ENCODE measurements at places on chromosomes 4 and X.
A peak's percentile ranks its signal among the peaks of the same experiment; 100 is the strongest.

GRCh38 chr4:2818351-2818939 lies 25.2 kb upstream of the ADD1 start:
- peak; percentile 67 for DNase-seq

DNA sequence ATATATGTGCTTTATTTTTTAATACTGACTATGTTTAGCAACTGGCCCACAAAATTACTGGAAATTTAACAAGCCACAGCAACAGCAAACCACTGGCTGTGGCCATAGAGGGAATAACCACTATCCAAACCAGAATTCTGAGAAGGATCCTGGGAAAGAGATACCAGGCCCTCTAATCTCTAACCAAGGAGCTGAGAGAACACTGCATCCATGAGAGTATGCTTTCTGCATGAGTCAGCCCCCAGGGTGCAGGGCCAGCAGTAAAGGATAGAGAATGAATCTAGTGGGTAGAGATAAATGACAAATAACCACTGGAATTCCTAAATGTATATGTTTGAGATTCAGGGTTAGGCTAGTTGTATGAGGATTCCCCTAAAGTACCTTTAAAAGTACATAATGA lies 221.8 kb downstream of the KIT start:
- DNase-seq, result no peak

- DNase-seq, result no peak
These were observed 180.7 kb upstream of the GK2 start for GRCh38 chr4:79588679-79589078.

GRCh38 chr4:143270256-143270838 lies 66.3 kb upstream of the GAB1 start:
- DNase-seq, result no peak

DNA sequence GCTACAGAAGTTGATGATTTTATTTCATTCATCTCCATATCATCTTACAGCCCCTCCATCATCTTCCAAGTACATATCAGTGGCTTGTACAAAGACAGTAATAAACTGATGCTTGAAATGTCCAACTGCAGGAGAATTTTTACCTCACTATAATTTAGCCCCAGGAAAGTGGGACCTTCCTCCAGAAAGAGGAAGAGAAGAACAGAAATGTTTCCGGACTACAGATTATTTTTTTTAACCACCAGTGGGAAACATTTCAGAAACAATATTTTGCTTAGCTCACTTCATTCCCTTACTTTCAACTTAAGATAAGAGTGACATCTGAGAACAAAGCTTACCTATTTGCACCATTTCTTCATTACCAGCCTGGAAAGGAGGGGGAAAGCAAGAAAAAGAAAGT lies 2.0 kb downstream of the ADAMTS3 start:
- DNase-seq, result no peak

DNA sequence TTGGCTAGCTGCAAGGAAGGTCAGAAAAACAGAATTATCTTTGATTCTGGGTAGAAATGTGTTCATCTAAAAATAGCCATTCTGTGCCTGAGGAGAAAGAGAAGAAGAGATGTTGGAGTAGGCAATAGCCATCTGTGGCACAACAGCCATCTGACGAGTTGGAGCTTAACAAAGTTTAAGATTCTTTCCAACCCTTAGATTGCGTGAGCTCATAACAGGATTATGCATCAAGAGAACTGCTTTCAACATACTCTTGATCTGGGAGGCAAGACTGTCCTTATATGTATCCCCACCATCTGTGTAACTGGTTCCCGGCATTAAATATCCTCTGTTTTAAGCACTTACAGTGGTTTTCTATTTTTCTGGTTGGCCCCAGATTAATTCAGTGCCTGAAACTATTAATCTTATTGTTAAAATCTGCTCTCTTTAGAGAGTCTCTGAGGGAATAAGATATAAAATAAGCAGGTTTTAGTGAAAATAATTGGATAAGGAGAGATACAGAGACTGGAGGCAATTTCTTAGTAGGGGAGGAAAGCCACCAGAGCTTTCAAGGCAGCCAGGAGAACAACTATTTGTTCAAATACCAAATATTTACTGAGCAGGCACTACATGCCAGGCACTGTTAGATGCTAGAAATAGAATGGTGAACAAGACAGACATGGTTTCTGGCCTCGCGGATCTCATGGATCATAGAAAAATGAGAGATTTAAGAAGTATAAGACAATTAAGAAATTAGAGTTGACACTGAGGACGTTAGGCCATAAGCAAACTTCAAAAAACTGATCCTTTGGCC lies 398.0 kb downstream of the SMARCA1 start:
- DNase-seq, result no peak

- no peak for DNase-seq
These were observed 119.1 kb downstream of the MBNL3 start for GRCh38 chrX:132369617-132370326.

DNA sequence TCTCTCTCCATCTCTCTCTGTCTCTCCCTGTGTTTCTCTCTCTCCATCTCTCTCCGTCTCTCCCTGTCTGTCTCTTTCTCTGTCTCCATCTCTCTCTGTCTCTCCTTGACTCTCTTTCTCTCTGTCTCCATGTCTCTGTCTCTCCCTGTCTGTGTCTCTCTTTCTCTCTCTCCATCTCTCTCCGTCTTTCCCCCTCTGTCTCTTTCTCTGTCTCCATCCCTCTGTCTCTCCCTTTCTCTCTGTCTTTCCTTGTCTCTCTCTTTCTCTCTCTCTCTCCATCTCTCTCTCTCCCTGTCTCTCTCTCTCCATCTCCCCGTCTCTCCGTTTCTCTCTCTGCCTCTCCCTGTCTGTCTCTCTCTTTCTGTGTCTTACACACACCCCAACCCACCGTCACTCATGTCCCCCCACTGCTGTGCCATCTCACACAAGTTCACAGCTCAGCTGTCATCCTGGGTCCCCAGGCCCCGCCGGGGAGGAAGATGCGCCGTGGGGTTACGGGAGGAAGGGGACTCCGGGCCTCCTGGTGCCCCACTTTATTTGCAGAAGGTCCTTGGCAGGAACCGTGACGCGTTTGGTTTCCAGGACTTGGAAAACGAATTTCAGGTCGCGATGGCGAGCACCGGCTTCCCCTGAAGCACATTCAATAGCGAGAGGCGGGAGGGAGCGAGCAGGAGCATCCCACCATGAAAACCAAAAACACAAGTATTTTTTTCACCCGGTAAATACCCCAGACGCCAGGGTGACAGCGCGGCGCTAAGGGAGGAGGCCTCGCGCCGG lies 1.2 kb upstream of the SHOX start:
- DNase-seq, result peak; percentile 29

- no peak for DNase-seq
These were observed 47.6 kb downstream of the SH3KBP1 start for GRCh38 chrX:19839770-19840254.

- DNase-seq, result no peak
These were observed 582.9 kb downstream of the ADGRL3 start for GRCh38 chr4:61783050-61783449.

GRCh38 chr4:183436417-183436816 lies 8.0 kb upstream of the CDKN2AIP start:
- DNase-seq, result no peak

GRCh38 chrX:17374619-17375366 lies at the start of gene NHS:
Gene NHS, plus strand, starts transcription at chrX:17375200. Its CDS starts 558 bp downstream, at chrX:17375758.
- DNase-seq, result peak; percentile 90

GRCh38 chr4:84719115-84719514 lies 136.2 kb downstream of the CDS1 start:
- no peak for DNase-seq

DNA sequence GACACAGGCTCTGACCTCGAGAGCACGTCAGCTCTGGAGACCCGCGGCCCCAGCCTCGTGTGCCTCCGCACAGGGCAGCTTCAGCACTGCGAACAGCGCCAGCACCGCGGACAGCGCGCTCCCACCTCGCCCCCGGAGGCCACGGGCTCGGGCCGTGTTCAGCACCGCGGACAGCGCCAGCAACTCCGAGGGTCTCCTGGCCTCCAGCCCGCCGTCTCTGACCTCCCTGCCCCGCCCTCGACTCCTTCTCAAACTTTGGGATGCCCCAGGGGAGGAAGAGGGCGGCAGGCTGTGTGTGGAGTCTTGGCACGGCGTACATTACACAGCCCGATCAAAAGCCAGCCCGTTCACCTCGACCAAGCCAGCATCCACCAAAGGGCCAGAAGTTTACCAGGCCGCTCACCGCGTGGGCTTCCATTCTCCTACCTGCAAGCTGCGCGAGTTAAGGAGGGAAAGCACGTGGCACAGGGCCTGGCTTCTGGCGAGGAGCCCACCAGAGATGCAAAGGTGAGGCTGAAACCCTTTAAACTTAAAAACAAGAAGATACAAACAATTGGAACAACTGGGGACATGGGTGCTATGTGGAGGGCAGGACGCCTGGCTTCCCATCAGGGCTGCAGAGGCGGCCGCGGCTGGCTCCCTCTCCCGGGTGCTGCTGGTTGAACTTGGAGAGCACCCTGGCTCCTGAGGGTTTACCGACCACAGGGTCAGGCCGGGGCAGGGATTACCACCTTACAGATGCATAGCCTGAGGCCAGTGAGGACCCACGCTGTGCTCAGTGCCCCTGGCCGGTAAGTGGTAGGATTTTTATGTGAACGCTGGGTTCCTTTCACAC lies 4.5 kb upstream of the NKX1-1 start:
- peak; percentile 93 for DNase-seq

- no peak for DNase-seq
These were observed 46.4 kb downstream of the FHL1 start for GRCh38 chrX:136193771-136194170.

DNA sequence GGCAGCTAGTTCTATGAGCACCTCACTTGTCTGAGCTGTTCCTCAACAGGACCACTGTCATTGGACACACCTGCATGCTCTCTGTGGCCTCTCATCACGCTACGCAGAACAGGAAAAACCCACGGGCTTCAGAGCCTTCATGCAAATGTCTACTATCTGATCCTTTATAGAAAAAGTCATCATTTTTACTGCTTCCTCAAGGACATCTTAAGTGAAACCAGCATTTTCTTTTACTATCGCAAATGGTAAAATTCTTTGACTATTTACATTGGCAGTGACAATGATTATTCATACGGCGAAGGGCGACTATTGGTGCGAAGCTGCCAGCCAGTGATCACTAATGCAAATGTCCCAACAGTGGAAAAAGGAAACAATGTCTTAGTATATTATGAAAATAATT lies 147.0 kb downstream of the AFAP1 start:
- DNase-seq, result no peak

DNA sequence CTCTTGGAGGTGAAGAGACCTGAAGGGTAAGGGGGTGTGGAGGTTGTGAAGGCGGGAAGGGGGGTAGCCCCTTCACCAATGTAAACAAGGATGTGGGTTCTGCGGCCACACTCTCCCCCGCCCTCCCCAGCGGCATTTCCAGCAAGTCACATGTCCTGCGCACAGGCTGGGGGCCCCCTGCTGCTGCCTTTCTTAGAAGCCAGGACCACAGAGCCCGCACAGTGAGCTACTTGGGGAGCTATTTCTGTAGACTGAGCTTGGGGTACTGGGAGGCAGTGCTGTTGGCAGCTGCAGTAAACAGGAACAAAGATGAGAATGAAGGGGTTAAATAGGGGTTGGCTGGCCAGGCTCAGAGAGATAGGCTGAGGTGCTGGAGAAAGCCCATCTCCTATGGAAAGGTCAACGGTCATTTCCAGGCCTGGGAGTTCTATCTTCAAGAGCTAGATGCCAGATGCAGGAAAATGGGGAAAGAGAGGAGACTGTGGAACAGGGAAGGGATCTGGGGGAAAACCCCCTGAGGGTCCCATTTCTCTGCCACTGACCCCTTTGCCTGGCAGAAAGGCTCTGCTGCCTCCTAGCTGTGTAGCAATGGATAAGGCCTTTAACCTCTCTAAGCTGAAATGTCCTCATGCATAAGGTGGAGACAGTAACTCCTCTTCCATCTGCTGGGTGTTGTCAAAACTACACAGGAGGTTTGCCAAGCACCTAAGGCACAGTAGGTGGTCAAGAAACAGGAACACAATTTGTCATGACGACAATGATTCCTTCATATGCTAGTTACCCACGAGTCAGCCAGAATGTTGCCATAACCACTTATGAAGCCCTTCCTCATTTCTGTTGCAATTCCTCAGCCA lies 18.5 kb upstream of the PIM2 start:
- peak; percentile 2 for DNase-seq

DNA sequence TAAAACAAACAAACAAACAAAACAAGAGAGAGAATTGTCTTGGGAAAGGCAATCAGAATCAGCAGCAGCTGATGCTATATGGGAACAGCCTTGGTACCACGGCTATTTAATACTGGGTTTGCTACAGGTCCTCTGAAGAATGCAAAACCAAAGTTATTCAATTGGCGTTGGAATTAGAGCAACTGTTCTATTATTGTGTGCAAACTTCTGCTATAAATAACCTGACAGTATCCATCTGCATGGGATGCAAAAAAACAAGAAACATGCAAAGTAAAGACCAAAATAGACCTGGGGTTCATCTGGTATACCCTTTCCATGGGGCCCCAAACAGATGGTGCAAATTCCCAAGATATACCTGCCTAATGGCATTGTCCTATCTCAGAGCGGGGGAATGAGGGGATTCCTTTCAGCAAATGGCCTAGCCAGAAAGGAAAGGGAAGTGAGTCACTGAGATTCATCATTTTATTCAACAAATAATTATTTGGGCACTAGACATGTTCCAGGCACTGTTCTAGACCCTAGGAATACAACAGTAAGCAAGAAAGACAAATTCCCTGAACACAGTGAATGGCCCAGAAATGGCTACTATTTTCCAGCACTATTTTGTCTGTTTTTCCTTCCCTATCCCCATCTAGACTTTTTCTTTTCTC lies 268.9 kb downstream of the FBXW7 start:
- no peak for DNase-seq

DNA sequence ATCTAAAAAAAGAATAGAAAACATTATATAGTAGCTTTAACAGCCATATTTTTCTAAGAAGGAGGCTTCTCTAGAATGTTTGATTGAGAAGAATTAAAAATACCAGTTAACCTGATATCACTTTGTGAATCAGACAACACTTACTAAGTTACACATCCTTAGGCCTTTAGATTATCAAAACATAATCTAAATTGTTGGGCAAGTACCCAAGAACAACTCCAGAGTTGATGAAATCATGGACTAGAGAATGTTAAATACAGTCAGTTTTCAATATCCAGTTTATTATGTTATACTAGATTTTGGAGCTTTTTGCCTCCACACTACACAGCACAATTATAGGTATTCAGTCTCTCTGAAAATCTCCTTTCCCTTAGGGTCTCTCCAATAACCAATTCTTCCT lies 39.6 kb downstream of the ARL13A start:
- DNase-seq, result peak; percentile 0

- DNase-seq, result no peak
These were observed 514.4 kb downstream of the RPA4 start for GRCh38 chrX:97398030-97398551.

- no peak for DNase-seq
These were observed 387.6 kb upstream of the ZFP42 start for GRCh38 chr4:187608001-187608421.

All from eye (tissue), 1 donor.